ENCODE measurements at places on chromosomes 7 and 10.

GRCh38 chr7:21868576-21868850 lies 77.2 kb downstream of the CDCA7L start:
- DNase-seq: no peak

DNA sequence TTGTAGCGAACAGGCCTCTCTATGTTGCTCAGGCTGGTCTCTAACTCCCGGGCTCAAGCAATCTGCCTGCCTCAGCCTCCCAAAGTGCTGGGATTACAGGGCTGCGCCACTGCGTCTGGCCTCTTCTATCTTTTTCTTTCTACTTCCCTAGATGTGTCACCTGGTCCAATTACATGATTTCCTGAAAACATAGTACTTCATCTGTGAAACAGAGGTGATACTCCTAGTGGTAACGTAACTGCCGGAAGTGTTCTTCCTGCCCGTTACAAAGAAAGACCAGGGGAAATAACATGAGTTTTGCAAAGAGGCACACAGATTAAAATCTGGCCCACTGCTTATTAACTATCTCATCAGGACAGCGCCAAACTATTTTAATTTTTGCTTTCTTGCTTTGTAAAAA lies 18.4 kb upstream of the HGF start:
- DNase-seq: no peak

GRCh38 chr7:102313997-102314780 lies 27.5 kb downstream of the SH2B2 start:
- DNase-seq: no peak

- no peak for DNase-seq
These were observed 32.7 kb downstream of the CALML5 start for GRCh38 chr10:5466451-5467206.

DNA sequence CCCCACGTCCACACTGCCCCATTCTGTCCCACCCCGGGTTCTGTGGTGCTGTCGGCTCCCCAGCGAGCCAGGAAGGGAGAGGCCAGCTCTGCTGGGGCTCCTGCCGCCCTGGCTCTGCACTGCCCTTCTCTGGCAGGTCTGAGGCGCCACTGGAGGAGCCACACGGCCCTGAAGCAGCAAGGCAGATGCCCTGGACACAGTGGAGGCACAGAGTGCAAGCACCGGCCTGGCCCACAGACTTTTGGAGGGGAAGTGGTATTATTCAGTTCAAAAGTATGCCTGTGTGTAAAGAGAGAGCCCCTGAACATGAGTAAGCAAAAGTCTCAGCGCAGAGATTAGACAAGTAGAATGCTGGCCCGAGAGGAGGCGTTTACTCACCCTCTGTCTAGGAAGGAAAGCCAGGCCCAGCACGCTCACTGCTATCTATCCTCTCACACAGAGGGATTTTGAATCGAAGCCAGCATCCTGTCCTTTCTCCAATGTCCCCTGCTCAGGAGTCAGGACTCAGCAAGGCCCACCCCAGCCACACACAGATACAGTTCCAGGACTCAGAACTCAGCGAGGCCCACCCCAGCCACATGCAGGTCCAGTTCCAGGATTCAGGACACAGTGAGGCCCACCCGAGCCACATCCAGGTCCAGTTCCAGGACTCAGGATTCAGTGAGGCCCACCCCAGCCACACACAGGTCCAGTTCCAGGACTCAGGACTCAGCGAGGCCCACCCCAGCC lies 115.0 kb downstream of the EGFR start:
- no peak for DNase-seq

DNA sequence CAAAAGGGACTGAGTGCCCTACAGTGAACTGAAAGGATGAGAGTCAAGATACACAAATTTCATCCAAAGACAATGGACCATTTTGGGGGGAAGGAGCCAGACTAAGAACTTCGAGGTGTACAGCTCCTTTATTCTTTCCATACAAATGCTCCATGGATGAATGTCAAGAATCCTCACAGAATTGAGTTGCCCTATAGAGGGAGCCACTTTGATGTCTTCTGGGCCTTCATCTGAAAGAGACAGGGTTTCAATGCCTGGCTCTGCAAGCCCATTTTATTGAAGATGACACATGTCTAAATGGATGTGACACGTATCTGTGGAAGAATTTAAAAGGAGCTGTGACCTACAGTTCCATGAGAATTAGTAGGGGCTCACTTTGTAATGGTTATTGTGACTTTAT lies 32.0 kb upstream of the NRG3 start:
- no peak for DNase-seq

GRCh38 chr7:37352974-37353948 lies 95.4 kb downstream of the ELMO1 start:
- peak; percentile 88 for DNase-seq

Data from CD4-positive, alpha-beta T cell treated with Interleukin-4 for 4 hours (primary cell).